ENCODE measurements at places on chromosomes 3 and 15.

DNA sequence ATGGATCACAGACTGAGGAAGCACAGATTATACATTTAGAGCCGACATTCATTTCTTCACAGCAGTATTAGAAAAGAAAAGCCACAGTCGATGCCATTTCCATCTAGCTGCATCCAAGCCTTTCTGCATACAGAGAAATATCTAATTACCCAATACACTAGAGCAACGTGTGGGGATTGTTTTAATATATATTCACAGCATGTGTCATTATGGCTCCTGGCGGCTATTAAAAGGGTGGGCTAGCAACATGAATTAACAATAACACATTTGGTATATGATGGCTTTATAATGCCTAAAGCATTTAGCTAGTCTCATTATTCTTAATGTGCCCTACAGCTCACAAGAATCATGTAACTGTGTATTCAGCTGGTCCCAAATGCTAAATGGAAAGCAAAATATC, 1030.5 kb downstream of the FHIT start:
- DNase-seq, result no peak

- no peak for DNase-seq
These were observed 213.7 kb downstream of the ALCAM start for GRCh38 chr3:105580296-105580965.

DNA sequence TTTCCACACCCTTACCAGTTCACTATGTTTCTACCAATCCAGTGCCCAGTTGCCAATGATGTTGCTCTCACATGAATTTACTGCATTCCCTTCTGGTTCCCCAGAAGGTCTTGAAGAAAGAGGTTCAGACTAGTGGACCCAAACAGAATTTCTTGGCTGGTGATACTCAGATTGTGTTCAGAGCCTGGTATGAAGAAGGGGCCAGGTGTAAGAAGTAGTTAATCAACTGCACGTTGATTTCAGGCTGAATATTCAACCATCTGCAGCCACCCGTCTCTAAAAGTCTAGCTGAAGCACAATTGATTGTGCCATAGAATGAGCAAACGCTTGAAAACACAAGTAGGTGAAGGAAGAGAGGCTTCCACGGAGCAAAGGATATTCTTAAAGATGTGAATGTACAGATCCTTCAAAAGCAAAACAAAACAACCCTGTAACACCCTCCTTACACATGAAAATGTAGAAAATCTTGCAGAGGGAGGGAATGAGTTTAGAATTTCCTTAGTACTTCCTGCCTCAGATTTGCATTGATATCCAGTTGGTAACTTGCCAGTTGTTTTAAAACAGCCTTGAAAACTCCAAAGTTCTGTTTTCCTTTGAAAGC, 4.7 kb downstream of the RBMS3 start:
- no peak for DNase-seq

GRCh38 chr15:82044373-82045178, 1.2 kb downstream of the MEX3B start:
- DNase-seq, result no peak

- no peak for DNase-seq
These were observed 632.0 kb downstream of the NSUN3 start for GRCh38 chr3:94694894-94695293.

GRCh38 chr3:141122455-141123030, 71.4 kb downstream of the SPSB4 start:
- DNase-seq, result no peak

- no peak for DNase-seq
These were observed 171.1 kb downstream of the ZBBX start for GRCh38 chr3:167209011-167209410.
